ENCODE measurements at places on chromosomes 7 and 10.

DNA sequence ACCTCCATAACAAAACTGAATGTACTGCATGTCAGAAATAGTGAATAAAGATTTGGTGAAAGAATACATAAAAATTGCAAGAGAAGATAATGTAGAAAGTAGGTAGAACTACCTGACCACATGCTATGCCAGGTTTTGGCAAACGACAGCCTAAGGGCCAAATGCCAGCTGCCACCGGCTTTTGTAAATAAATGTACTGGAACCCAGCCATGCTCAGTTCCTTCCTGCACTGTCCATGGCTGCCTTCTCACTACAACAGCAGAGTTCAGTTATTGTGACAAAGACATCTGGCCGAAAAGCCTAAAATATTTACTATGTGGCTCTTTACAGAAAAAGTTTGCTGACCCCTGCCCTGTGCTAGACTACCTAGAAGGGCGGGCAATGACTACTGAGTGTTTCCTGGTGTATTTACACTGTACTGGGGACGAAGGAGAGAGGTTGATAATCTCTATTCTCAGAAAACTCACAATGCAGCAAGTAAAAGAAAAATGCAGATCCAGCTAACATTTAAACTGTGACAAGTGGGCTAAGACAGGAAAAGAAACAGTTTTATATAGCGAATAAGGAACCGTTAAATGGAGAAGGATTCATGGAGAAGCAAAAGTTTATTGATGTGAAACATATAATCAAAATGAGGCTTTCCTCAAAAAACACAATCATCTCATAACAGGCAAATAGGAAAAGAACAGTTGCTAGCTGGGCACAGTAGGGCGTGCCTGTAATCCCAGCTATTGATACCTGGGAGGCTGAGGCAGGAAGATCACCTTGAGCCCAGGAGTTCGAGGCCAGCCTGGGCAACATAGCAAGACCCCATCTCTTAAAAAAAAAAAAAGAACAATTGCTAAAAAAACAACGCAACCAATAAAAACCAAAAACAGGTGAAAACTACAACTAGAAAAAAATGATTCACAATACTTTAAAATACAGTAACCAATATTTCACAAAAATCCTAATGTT lies 13.7 kb downstream of the KIN start:
- DNase-seq: no peak

DNA sequence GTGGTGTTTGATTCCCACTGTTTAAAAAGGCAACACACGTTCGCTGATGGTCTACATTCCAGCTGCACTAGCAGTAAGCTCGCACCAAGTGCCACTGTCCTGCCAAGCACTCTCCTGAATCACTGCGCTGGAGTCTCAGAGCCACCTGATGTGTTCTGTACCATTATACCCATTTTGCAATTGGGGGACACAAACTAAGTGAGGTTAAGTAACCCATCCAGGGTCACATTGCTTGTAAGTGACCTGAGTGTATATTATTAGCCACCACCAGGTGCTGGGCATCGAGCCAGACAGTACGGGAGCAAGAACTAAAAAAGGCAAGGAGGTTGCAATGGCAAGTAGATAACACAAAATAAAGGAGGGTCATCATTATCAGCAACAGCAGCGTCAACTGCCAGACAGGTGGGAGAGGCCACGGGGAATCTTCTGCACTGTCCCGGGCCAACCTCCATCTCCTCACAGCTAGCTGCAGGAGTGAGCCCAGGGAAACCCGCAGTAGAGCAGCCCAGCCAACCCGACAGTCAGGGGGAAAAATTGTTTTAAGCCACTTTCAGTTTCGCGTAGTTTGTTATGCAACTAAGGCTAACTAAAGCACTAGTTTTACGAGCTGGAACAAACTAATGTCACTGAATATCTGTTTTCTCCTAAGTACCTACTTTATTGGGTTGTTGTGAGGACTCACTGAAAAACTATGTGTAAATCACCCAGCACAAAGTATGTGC lies 712 bp upstream of the CPVL start:
- no peak for DNase-seq

DNA sequence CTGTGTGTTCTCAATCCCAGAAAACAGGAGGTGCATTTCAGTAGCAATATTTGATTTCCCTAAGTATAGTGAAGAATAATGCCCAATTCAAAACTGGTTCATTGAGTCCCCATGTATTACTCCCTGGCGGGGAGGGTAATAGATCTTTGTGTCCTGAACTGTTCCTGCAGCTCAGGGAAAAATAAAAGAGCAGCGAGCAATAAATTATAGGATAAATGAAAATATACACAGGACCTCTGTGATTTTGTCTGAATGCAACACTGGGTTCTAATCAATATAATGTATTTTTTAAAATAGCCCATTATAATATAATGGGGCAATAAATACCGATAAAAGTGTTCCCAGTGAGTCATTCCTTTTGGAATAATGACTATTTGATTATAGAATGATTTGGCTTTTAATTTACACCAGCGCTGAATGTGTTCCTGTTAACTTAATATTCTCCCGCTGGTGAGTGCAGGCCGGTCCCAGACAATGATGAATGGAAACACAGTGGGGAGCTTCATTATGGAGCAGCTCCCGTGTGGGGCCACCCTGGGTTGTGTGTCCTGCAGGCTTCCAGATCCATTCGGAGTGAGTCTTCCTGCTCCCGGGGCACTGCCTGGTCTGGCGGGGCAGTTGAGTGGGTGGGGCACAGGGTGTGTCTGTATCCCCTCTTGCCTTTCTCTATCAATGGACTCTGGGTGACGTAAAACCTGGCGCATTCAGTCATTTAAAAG lies 263.1 kb downstream of the ACTR3B start:
- no peak for DNase-seq

DNA sequence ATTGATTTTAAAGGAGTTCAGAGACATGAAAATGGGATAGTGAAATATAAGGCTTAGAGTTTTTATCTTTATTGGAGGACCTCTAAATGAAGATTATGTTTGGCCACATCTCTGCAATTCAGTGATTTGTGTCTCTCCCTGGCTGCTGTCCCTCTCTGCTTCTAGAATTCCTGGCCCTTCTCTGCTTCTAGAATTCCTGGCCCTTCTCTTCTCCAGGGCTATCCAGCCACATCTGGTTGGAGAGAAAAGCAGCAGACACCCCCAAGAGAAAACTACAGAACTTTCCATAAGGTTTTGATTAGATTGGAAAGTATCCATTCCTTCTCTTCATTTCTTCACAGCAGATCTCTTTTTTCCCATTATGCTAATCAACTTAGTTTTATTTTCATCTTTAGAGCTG lies 135.5 kb downstream of the NPY start:
- no peak for DNase-seq

GRCh38 chr7:2224934-2225333 lies 7.8 kb downstream of the MAD1L1 start:
- no peak for DNase-seq

GRCh38 chr10:110220398-110220797 lies 13.0 kb downstream of the MXI1 start:
- peak; percentile 48 for DNase-seq

All from hippocampal formation (tissue), 2 donors.